ENCODE measurements at places on chromosomes 13 and 19. TPM values are rescaled to one million over a fixed set of nuclear protein-coding genes. Genes with fewer than 3 reads are reported as not detected.
A peak's percentile ranks its signal among the peaks of the same experiment; 100 is the strongest.

The ZFR2 gene
- total RNA-seq = 10.2 TPM

DNA sequence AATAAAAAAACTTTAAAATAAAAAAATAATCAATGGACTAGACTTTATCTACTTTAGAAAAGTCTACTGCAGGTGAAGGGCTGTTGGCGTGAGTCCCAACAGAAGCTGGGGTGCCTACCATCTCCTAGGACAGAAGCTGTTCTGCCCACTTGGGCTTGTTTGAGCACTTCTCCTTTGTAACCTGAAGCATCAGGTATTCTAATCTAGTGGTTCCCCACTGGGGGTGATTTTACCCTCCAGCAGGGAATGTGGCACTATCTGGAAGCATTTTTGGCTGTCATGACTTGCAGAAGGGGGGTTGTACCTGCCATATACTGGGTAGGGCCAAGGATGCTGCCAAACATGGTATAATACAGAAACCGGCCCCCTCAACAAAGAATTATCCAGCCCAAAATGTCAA, 16.2 kb upstream of the DOCK9 start:
- H3K4me3 ChIP-seq = no peak overlapping the region
- H3K36me3 ChIP-seq = no peaks in the 10 kb centered on the region
- H3K27ac ChIP-seq = no peak overlapping the region
- DNase-seq = no peak
- no peaks in the 10 kb centered on the region for H3K27me3 ChIP-seq

- no peak overlapping the region for H3K27ac ChIP-seq
- no peak overlapping the region for H3K4me3 ChIP-seq
- H3K36me3 ChIP-seq = no peaks in the 10 kb centered on the region
- no peaks in the 10 kb centered on the region for H3K4me1 ChIP-seq
These were observed 59.7 kb upstream of the MTIF3 start for GRCh38 chr13:27510082-27510481.

DNA sequence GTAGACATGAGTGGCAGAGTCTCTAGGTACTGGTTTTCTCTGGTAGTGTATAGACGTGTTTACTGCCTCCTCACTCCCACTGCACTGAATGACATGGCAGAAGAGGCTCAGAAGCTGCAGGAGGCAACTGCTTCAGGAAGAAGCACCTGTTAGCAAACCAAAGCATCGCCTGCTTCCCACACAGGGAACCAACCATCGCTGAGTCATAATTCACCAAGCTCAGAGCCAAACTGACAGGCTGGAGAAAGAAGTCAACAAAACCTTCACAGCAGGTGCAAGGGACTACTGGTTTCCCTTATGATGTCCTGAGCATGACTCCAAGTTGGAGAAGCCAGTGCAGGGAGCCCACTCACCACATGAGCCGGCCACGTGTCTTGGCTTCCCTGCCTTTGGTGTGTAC, 69.8 kb downstream of the KCTD12 start:
- DNase-seq = no peak
- no peaks in the 10 kb centered on the region for H3K27me3 ChIP-seq
- no peaks in the 10 kb centered on the region for H3K36me3 ChIP-seq
- H3K27ac ChIP-seq = no peak overlapping the region
- no peak overlapping the region for H3K4me3 ChIP-seq

The PALM3 gene
- total RNA-seq = 16.1 TPM

DNA sequence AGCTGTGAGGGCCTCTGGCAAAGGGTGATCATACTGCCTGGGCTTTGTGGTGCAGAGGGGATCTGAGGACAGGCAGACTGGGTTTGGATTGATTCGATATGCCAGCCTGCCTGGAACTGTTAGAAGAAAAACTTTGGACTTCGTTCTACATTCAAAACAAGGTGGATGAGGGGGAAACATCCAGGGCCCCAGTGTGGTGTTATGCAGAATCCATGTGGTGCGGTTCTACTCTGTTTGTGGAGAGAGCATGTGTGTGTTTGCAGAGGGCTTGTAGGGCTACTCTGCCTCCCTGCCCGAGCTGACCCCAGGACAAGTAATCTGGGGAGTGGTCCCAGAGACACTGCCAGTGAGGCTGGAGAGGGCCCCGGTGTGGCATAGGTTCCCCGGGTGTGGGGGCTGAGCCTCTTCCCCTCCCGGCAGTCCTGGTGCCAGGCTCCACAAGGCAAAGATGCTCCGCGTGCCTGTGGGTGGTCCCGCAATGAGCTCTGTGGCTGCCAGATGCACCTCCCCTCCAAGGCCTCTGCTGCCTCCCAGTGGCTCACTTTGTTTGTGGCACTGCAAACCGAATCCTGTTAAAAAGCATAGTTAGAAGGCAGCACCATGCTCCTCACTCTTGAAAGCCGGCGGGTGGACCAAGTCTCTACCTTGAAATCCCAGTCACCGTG, 22.3 kb upstream of the TFDP1 start:
- H3K27ac ChIP-seq = no peak overlapping the region
- no peaks in the 10 kb centered on the region for H3K36me3 ChIP-seq
- peak; percentile 36 for DNase-seq
- H3K4me1 ChIP-seq = no peaks in the 10 kb centered on the region
- H3K27me3 ChIP-seq = no peaks in the 10 kb centered on the region
- no peak overlapping the region for H3K4me3 ChIP-seq

DNA sequence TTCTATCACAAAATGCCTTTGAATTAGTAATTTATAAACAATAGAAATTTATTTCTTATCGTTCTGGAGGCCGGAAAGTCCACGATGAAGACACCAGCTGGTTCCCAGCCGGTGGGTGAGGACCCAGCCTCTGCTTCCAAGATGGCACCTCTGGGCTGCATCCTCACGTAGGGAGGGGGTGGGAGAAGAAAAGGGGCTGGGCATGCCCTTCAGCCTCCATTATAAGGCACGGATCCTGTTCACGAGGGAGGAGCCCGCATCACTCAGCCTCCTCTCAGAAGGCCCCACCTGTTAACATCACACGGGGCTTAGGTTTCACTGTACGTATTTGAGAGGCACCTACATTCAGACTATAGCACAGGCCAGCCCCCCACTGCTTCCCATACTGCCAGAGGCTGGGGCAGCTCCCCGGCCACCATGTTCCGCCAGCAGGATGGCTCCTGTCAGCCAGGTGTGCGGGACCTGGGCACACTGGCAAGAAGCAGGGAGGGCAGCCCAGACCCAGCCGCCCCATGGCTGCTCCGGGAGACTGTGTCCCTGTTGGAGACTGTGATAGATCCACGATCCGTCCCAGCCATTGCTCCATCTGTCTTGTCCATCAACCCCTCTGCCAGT, 131.6 kb downstream of the SOX1 start:
- DNase-seq = no peak
- no peak overlapping the region for H3K27ac ChIP-seq
- no peaks in the 10 kb centered on the region for H3K4me1 ChIP-seq
- no peak overlapping the region for H3K4me3 ChIP-seq

DNA sequence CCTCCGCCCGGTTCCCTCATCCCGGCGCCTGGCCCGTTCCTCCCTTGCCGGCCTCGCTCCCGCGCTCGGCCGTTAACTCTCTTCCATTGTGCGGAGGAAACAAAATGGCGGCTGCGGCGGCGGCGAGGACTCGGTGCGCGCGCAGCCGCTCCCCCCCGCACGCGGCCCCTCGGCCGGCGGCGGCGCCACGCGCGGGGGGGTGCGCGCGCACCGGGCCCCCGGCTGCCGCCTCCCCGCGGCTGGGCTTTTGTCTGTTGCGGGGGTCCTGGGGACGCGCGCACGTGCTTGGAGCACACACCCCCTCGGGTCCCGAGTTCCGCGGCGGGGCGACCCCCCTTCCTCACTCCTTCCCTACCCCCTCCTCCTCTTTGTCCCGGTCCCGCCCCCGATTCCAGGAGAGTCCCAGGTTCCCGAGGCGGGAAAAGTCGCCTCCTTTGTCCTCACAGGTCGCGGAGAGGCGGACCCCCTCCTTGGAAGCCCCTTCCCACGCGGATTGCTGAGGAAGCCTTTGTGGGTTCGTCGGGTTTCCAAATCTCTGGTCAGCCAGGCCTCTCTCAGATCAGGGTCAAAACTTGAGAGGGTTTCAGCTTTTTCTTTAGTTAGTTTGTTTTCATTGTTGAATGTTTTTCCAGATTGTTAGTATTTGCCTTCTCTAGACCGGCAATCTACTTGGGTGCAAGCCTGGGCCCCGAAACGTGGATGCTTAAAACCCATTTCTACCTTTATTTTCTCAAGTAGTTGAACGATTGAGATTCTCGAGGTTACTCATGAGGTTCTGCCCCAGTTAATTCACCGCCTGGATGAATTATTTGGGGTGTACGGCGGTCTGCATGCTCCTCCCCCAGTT, 687 bp downstream of the ILF3 start:
- H3K27me3 ChIP-seq = no peaks in the 10 kb centered on the region
- peak; percentile 37 for DNase-seq
- peak overlapping the region; percentile 98 for H3K27ac ChIP-seq
- peak overlapping the region; percentile 100 for H3K4me3 ChIP-seq
- peaks cover 7% of the 10 kb centered on the region for H3K4me1 ChIP-seq

GRCh38 chr19:5136073-5136855, 167.4 kb downstream of the KDM4B start:
- no peak overlapping the region for H3K4me3 ChIP-seq
- no peak for DNase-seq
- peaks cover 47% of the 10 kb centered on the region for H3K36me3 ChIP-seq
- peaks cover 6% of the 10 kb centered on the region for H3K4me1 ChIP-seq
- no peaks in the 10 kb centered on the region for H3K27me3 ChIP-seq

The KLHL1 gene
- total RNA-seq = not detected

- H3K36me3 ChIP-seq = no peaks in the 10 kb centered on the region
- DNase-seq = no peak
- no peak overlapping the region for H3K27ac ChIP-seq
- no peak overlapping the region for H3K4me3 ChIP-seq
These were observed 195.0 kb upstream of the SLITRK1 start for GRCh38 chr13:84077271-84077670.

The ETV2 gene
- total RNA-seq = 1.2 TPM

DNA sequence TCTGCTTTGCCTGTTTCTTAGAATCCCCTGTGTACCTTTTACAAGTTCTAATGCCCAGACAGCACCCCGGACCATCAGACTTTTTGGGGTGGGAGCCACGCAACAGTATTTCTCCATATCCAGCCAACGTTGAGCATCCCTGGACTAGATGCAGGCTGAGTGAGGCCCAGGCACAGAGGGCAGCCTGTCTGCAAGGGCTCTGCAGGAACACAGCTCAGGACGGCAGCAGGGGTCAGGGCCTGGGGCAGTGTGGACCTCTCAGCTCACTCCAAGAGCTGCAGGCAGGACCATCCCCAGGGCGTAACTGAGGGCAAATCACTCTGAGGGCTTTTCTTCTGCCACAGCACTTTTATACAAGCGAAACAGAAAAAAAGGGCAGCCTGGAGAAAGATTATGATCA, 95.8 kb downstream of the DNAJC15 start:
- H3K27ac ChIP-seq = no peak overlapping the region
- no peak overlapping the region for H3K4me3 ChIP-seq
- no peaks in the 10 kb centered on the region for H3K36me3 ChIP-seq
- no peaks in the 10 kb centered on the region for H3K4me1 ChIP-seq
- H3K27me3 ChIP-seq = no peaks in the 10 kb centered on the region

DNA sequence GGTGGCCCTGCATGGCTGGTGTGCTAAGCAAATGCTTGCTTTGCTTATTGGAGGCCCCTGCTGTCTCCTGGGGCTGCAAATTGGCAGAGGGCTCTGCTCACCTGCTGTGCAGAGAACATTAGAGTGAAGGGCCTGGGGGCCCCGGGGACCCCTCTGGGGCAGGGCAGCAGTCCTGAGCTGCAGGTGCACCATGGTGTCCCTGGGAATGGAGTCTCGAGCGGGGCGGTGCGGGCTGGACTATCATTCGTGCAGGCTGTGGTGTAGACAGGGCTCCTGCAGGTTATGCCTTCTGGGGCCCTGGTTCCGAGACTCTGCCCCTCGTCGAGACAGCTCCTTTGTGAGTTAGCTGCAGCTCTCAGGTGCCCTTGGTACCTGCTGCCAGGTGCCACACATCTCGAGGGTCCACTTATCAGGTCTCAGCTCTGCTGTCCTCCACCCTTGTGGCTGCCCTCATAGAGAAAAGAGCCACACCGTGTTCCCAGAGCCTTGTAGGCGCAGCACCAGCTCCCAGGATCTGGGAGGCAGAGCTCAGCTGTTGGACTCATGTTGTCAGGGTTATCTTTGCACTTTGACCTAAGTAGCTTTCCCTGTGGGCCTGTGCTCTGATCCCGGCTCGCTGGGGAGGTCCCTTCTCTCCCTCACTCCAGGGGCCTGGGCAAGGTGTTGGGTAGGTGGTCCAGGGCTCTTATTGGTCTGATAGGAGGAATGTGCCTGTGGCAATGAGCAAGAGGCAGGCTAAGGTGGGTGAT, 58.0 kb upstream of the ZNF536 start:
- no peaks in the 10 kb centered on the region for H3K36me3 ChIP-seq
- no peaks in the 10 kb centered on the region for H3K27me3 ChIP-seq
- H3K4me3 ChIP-seq = no peak overlapping the region

- no peaks in the 10 kb centered on the region for H3K27me3 ChIP-seq
- H3K27ac ChIP-seq = no peak overlapping the region
- no peaks in the 10 kb centered on the region for H3K36me3 ChIP-seq
- H3K4me1 ChIP-seq = no peaks in the 10 kb centered on the region
- no peak for DNase-seq
These were observed 79.3 kb upstream of the GPR183 start for GRCh38 chr13:99386495-99386894.

GRCh38 chr19:31085125-31085524, 264.1 kb downstream of the TSHZ3 start:
- H3K27me3 ChIP-seq = no peaks in the 10 kb centered on the region
- H3K4me3 ChIP-seq = no peak overlapping the region
- DNase-seq = no peak
- H3K36me3 ChIP-seq = no peaks in the 10 kb centered on the region

GRCh38 chr13:66974174-66974573, 256.0 kb downstream of the PCDH9 start:
- H3K27me3 ChIP-seq = no peaks in the 10 kb centered on the region
- H3K4me3 ChIP-seq = no peak overlapping the region

The ADM5 gene
- 6.1 TPM for total RNA-seq

The GNG8 gene
- total RNA-seq = not detected

GRCh38 chr13:107834717-107835116, 380.6 kb downstream of the LIG4 start:
- H3K4me1 ChIP-seq = no peaks in the 10 kb centered on the region
- H3K27ac ChIP-seq = no peak overlapping the region
- no peaks in the 10 kb centered on the region for H3K36me3 ChIP-seq
- no peak overlapping the region for H3K4me3 ChIP-seq
- no peak for DNase-seq
- H3K27me3 ChIP-seq = no peaks in the 10 kb centered on the region

DNA sequence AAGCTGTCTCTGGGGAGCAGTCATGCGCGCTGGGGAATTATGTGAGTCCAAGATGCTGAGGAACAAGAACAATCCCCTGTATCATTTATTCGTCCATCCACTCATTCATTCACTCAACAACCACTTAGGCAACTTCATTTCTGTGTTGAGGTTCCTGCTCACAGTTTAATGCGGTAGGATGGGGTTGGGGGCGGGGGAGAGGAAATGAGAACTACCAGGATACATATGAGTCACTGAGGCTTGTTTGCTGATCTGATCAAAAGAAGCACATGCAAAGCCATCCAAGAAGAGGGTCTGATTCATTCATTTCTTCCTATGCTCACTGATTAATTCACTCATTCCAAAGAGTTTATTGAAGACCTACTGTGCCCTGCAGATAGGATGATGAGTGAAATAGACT, 20.9 kb downstream of the ZNF536 start:
- no peaks in the 10 kb centered on the region for H3K4me1 ChIP-seq
- DNase-seq = no peak
- H3K4me3 ChIP-seq = no peak overlapping the region
- no peak overlapping the region for H3K27ac ChIP-seq

The WDR88 gene
- 3.9 TPM for total RNA-seq

The CADM4 gene
- 49.4 TPM for total RNA-seq

GRCh38 chr13:100298116-100298681, 209.3 kb downstream of the PCCA start:
- H3K4me3 ChIP-seq = no peak overlapping the region
- H3K27me3 ChIP-seq = no peaks in the 10 kb centered on the region
- no peak overlapping the region for H3K27ac ChIP-seq
- H3K36me3 ChIP-seq = no peaks in the 10 kb centered on the region

The KRTDAP gene
- 3.6 TPM for total RNA-seq

All from prostate gland (tissue), 2 donors.